ENCODE measurements at places on chromosomes 4 and X.

DNA sequence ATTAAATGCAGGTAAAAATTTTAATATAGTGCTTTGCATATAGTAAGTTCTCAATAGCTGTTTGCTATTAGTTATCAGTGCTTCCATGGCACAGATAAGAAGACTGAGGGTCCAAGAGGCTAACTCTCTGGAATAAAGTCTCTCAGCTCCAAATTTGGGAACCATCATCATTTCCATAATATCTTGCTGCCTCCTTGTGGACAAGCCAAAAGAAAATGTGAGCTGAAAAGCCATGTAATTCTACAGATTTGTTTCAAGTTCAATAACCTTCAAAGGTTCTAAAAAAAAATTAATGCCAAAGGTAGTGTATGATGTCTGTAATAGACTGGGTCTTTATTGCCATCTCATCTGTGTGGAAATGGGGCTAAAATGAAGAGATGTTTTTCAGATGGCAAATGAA is 136.9 kb upstream of the VCX start:
- no peak overlapping the region for H3K4me3 ChIP-seq
- no peak for DNase-seq
- H3K4me1 ChIP-seq: no peaks in the 10 kb centered on the region
- H3K27ac ChIP-seq: no peak overlapping the region
- H3K27me3 ChIP-seq: no peaks in the 10 kb centered on the region

DNA sequence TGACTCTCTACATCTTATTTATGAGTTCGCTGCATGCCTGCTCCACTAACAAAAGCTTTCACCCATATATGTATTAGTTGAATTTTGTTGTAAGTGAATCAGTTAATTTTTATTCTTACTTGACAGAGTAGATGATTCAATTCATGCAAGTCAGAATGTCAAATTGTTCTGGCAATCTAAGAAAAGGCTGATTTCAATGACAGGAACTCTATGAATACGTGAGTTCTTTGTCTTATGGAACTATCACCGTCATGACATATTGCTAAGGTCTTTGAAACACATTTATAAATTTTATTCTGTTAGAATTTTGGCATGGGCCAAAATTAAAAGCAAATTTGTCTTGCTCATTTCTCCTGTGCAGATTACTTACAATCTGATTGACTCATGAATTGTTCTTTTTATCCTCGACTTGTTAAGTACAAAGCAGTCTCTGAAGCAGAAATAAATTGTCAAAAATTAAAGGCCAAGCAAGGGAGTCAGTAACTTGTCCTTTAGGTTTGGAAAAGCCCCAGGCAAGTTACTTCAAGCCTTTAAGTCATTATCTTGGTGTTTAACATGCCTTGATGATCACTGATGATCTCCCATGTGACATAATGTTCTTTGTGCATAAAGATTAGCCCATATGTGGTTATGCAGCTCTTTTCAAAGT is 89.0 kb upstream of the GC start:
- H3K27ac ChIP-seq: no peak overlapping the region
- no peaks in the 10 kb centered on the region for H3K4me1 ChIP-seq
- no peak overlapping the region for H3K4me3 ChIP-seq
- H3K27me3 ChIP-seq: no peaks in the 10 kb centered on the region
- no peak for DNase-seq

GRCh38 chr4:107780665-107781064 is 44.1 kb upstream of the SGMS2 start:
- H3K4me1 ChIP-seq: no peaks in the 10 kb centered on the region
- no peaks in the 10 kb centered on the region for H3K27me3 ChIP-seq
- H3K4me3 ChIP-seq: no peak overlapping the region
- H3K36me3 ChIP-seq: no peaks in the 10 kb centered on the region
- DNase-seq: no peak
- H3K27ac ChIP-seq: no peak overlapping the region

DNA sequence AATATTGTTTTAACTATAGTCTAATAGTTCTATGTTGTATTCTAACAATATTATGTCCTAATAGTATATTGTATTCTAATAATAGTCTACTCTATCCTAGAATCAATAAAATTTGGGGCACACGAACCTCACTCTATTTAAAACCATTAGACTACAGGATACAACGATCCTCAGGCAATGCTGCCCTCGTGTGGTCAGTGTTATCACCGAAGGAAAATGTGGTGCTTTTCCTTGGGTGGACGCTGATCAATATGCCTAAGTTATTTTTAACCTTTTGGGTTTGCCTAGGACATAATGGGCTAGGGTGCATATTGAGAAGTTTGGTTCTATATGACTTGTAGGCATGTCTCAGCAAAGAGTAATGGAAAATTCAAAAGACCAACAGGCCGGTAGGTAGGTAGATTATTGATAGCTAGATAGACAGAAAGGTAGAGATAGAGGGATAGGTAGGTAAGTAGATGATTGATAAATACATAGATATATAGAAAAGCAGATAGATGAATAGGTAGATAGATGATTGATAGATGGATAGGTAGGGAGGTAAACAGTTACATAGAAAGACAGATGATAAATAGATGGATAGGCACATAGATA is 75.1 kb downstream of the PRKX start:
- no peaks in the 10 kb centered on the region for H3K4me1 ChIP-seq
- H3K4me3 ChIP-seq: no peak overlapping the region
- H3K36me3 ChIP-seq: no peaks in the 10 kb centered on the region
- no peak for DNase-seq

- H3K27me3 ChIP-seq: no peaks in the 10 kb centered on the region
- no peak for DNase-seq
- no peak overlapping the region for H3K4me3 ChIP-seq
- no peak overlapping the region for H3K27ac ChIP-seq
Observed at GRCh38 chr4:17770845-17771244, 10.6 kb downstream of the FAM184B start.

Data from heart right ventricle (tissue), 16 donors.